Thoracic aorta (tissue), 2 donors: ENCODE measurements at places on chromosomes 11 and 22.

- peak; percentile 31 for DNase-seq
Measured at GRCh38 chr11:27209562-27210005, 153.4 kb downstream of the CCDC34 start.

- no peak for DNase-seq
Measured at GRCh38 chr11:70572974-70573260, 174.6 kb downstream of the CTTN start.

- no peak for DNase-seq
Measured at GRCh38 chr22:46581538-46582244, 38.5 kb upstream of the GRAMD4 start.

DNA sequence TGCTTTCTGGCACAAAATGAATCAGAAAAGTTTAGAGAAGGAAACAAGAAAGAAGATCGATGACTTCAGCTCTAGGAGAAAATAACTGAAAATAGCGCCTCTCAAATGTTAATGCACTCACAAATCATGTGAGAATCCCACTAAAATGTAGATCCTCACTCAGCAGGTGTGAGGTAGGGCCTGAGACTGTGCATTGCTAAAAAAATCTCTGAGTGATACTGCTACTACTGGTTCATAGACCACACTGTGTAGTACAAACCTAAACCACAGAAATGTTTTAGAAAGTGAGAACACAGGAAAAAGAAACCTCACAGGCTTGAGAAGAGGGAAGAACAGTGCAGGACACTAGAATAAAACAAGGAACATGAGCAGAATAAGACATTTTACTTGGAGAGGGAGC, 2.0 kb downstream of the OR8D4 start:
- no peak for DNase-seq

DNA sequence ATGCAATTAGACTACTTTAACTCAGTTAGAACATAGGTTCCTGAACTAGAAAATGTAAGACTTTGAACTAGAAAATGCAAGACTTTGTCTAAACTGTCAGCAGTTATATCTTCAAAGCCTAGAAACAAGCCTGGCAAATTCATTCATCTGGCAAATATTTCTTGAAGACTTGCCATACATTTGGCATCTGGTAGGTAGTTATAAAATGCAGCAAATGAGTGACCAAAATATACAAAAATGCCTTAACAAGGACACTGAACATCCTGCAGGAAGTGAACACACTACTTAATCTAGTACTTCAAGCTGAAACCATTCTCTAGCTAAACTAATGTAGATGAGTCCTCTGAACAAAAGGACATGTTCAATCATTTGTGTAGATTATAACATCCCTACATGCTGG, 84.7 kb upstream of the SCUBE2 start:
- DNase-seq, result no peak

DNA sequence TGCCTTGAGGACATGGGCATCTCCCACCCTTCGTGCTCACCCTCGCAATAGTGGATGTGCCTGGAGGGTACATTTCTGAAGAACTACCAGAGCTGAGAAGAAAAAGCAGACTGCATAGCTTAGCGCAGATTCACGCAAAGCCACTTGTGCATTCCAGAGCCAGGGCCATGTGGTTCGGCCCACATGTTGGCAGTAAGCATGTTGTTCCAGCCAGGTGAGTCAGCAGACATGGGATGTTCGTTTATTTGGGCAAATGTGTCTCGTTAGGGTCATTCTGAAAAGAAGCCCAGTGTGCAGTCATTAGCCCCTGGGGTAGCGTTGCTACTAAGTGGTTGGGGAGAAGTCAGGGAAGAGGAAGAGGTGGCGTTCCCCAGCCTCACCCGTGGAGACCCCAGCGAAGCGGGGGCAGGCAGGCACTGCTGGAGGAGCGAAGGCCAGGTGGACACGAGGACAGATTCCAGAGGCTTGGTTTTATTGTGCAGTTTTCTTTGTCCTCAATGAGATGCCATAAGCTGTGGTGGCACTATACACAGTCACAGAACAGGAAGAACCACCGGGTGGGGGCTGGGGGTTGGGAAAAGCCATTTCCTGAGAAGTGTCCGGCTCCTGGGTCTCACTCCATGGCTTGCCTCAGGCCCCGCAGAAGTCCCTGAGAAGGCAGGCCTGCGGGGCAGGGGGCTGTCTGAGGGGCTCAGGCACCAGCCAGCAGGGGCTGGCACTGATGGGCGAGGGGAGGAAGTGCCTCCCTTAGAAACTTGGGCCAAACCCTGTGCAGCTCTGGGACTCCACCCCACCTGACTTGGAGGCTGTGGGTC, 5.0 kb downstream of the THY1 start:
- peak; percentile 32 for DNase-seq

GRCh38 chr11:113332023-113332422, 17.6 kb downstream of the TTC12 start:
- DNase-seq, result no peak

- DNase-seq, result no peak
Measured at GRCh38 chr11:15663777-15664218, 549.1 kb downstream of the INSC start.

DNA sequence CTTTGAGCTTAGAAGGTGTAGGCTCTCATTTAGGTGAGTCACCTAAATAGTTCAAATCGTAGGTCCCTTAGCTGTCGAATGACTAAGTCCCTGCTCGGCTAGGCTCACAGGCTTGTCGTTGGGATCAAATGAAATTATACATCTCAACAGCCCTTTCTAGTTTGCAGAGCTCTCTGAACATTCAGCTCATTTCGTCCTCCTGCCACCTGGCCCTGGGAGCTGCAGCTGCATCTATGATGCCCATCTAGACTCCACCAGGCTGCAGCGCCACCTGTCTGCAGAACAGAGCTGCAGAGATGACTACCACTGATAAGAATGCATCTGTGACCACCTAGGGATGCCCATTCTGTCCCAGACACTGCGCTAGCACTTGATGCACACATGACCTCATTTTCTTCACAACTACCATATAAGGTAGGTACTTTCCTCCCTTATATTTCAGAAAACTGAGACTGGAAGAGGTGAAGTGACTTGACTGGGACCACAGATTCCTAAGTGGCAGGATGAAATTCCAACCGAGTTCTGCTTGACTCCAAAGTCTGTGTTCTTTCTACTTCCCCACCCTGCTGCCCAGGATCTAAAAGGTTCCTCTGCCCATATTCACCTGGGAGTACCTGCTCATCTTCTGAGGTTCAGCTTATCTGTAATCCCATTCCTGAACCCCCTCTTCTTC, 141.1 kb upstream of the NARS2 start:
- peak; percentile 15 for DNase-seq

GRCh38 chr11:122893131-122893530, 10.6 kb downstream of the JHY start:
- no peak for DNase-seq

DNA sequence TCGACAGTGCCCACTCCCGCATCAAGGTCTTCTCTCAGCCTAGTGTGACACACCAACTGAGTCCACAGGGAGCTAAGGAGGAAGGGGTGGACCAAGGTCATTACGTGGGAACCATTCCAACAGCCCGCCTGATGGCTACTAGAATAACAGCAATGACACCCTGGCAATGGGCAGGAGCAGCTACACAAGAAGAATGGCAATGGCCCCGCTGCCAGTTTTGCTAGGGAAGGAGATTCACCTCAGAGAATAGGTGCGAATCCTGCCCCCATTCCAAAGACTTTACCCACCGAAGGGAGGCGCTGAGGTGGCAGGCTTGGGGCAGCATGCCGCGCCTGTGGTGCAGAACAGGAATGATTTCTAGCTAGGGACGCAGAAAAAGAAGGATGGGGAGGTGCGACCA, 9.1 kb downstream of the WT1 start:
- DNase-seq, result no peak

GRCh38 chr11:126790550-126791081, 210.0 kb downstream of the KIRREL3 start:
- no peak for DNase-seq

DNA sequence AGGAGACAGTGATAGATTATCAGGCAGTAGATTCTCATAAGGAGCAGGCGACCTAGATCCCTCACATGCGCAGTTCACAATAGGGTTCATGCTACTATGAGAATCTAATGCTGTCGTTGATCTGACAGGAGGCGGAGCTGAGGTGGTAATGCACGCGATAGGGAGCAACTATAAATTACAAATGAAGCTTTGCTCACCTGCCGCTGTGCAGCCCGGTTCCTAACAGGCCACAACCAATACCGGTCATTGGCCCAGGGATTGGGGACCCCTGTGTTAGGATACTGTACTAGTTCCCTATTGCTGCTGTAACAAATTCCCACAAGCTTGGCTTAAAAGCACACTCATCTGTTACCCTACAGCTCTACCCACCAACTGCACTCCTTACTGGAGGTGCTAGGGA, 10.7 kb downstream of the B3GNT6 start:
- DNase-seq, result no peak

- no peak for DNase-seq
Measured at GRCh38 chr11:11010624-11011127, 152.8 kb upstream of the ZBED5 start.

GRCh38 chr22:23609983-23610781, 21.9 kb downstream of the DRICH1 start:
- no peak for DNase-seq

DNA sequence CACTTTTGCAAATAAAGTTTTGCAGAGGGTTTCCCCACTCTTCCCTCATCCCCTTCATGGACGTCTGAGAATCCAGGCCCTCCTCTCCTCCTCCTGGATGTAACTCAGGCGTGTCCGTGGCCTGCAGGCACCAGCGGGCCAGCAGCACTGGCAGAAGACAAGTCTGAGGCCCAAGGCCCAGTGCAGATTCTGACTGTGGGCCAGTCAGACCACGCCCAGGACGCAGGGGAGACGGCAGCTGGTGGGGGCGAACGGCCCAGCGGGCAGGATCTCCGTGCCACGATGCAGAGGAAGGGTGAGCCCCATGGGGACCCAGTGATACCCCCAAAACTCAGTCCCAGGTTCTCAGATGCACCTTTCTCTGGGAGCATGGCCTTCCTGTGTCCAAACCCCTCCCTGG, 14.4 kb downstream of the TUB start:
- DNase-seq, result no peak

GRCh38 chr11:57778318-57779037, 16.9 kb downstream of the CTNND1 start:
- DNase-seq, result peak; percentile 64

GRCh38 chr11:134754521-134755198, 342.6 kb upstream of the B3GAT1 start:
- no peak for DNase-seq

- DNase-seq, result no peak
Measured at GRCh38 chr11:110582728-110583432, 129.4 kb downstream of the ARHGAP20 start.

- no peak for DNase-seq
Measured at GRCh38 chr11:19770277-19770676, 57.6 kb downstream of the NAV2 start.

- no peak for DNase-seq
Measured at GRCh38 chr11:75242722-75243600, 2.4 kb downstream of the TPBGL start.

GRCh38 chr11:66287889-66288670, 863 bp downstream of the YIF1A start:
- DNase-seq, result no peak

DNA sequence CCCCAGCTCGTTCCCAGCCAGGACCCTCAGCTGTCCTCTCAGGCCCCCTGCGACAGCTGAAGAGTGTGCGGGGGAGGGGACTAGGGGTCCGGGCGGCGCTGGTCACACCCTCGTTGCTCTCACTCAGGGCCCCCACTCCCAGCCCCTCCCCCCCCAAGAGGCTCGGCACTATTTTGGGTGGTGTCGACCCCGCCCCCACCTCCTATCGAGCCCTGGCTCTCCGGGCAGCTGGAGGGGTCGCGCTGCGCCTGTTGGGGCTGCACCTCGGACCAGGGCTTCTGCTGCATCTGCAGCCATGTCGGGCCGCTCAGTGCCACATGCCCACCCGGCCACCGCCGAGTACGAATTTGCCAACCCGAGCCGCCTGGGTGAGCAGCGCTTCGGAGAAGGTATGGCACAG, at the start of gene HSPB2:
Gene HSPB2, plus strand, starts transcription at position 200 of the 400 bp plus-strand sequence. Its CDS starts 96 bp downstream, at position 296.
- no peak for DNase-seq
